Gastroesophageal sphincter (tissue), 4 donors: ENCODE measurements at places on chromosomes 4 and X. TPM values are rescaled to one million over a fixed set of nuclear protein-coding genes. Genes with fewer than 3 reads are reported as not detected.

DNA sequence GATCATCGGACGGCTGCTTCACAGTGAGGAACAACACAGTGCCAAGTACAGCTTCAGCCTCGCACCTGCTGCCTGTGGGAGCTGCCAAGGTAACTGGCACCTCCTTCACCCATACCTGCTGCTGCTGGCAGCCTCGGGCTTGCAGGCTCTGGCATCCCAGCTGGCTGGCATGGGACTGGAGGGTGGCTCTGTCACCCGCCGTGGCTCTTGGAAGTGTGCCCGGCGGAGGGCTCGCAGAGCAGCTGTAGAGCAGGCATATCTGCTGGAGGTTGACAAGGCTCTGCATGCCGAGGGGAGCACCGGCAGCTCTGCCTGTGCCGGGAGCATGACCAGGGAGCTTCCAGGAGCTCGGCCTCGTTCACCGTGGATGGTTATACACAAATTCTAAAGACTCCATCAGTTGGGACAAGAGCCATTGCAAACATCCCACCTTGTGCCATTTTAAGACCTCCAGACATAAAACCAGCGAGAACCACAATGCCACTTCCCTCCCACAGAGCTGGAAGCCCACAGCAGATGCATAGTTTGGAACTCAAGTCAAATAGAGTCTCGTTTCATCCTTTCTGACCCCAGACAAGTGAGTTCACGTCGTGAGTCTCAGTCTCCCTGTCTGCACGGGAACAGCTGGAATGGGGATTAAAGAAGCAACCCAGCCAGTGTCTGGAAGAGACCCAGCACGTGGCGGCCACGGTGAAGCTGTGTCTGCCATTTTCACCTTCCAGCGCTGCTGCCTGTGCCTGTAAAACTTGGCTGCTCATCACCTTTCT, 84.3 kb upstream of the PSAPL1 start:
- no peak for ATAC-seq

DNA sequence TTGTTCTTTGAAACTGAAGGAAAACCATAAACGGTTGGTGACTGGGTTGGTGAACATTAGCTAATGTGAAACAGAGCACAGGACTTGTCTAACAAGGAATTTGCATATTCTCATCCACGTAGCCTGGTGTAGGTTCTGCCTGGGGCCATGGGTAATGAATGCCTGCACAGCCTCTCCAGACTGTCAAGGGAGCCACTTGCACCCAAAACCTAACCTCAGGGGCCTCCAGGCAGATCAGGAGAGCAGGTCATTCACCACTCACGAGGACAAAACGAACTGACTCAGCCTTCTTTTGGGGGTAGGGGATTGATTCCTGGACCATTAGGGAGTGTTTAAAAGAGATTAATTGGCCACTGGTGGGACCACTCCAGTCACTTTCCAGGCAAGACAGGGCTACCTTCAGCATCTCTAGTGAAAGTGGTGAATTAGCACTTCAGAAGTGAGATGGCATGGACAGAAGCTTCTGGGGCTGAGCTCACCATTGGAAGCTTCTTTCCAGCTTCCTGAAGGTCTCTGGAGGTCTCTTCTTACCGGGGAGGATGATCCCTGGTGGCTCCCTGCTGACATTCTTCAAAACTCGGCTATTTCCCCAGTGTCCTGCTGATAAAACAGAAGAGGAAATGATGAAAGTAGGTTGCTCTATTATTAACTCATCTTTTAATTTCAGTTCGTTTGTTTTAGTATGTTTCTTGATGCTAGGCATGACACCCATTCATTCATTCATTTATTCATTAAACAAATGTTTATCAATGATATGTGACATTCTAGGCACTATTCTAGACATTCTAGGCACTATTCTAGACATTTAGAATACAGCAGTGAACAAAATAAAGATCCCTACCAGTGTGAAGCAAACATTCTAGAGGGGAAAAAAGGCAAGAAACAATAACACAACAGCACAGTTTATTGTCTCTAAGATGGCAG, 104.5 kb upstream of the LNX1 start:
- ATAC-seq: no peak

DNA sequence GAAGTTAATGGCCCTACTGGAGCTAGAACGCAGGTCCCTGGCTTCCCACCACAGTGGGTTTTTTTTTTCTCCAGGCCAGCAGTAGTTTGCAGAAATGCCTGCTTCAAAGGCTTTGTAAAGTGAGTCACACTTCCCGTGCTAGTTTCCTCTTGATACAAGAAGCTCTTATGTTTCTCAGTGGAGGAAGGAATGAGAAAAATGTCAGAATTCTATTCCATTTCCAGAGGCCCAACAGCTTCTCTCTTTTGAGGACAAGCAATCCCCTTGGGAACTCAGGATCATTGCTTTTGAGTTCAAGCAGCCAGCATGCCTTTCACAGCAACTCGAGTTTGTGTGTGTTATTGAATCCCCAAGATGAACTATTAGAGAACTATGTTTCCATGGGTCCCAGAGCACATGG, 134.3 kb downstream of the GUCY2F start:
- ATAC-seq: no peak

The MAGEB2 gene
- not detected for total RNA-seq

- no peak for ATAC-seq
Observed at GRCh38 chrX:151700581-151700980, 5.3 kb downstream of the PRRG3 start.

GRCh38 chr4:77248805-77249204, 91.8 kb downstream of the CCNG2 start:
- no peak for ATAC-seq

The TMSB15B gene
- 1.4 TPM for total RNA-seq

DNA sequence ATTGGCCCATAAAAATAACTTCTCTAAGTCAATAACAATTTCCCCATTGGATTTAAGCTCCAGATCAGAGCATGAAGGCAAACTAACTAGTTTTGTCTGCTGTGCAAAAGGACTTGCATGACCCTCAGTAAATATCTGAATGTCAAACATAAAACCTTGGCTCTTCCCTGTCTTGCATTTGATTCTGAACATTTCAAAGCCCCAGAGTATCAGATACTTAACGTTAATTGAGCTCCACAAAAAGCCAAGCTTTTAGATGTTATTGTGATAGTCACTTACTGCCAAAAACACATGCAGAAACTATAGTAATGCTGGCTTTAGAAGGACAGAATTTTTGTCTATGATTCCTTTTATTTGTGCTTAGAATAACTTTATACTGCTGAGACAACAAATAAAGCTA, 664.2 kb downstream of the ADGRL3 start:
- no peak for ATAC-seq

DNA sequence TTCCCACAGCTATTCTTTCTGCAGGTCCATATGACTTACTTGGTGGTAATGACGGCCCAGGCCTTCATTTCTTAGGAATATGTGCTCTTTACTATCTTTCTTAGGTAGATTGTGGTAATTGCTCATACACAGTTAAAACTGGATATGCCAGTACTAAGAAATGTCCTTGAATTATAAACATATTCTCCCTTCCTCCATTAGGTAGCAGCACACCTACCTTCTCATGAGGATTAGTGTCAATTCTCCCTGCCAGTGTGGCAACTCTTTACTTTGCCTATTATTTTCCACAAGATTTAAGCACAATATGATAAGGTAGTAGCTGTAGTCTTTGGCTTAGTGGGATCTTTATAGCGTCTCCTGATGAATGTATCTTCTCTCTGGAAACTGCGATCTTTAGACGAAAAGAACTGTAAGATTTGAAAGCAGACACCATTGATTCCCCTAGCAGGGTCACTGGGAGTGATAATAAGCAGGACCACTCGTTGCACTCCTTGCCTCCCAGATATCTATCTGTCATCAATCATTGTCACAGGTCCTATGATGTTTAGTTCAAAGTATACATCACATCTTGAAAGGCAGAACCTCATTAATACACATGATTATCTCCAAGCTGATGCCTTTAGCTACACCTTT, 1240.7 kb downstream of the C4orf33 start:
- no peak for ATAC-seq

- ATAC-seq: peak; percentile 57
Observed at GRCh38 chr4:20773144-20773997, 73.1 kb downstream of the PACRGL start.

DNA sequence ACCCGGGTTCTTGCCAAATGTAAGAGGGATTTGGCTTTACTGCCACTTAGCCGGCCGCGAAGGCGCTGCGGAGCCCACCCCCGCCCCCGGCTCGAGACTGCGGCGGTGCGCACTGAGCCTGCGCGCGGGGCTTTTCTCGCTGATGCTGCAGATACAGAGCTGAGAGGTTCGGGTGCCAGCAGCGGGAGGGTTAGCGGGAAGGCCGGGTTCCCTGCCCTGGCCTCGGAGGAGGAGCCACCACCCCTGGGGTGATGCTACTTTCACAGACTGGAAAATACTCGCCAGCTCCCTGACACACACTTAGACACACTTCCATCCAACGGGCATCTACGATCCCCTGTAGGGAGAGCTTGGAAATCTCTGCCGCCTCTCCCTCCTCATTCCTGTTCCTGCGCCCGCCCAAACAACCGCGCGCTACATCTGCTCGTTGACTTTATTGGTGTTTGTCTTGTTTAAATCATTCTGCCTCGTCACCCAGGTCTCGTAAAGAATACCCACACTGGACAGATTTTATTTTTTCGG, 2.1 kb upstream of the PCDH7 start:
- ATAC-seq: peak; percentile 19

DNA sequence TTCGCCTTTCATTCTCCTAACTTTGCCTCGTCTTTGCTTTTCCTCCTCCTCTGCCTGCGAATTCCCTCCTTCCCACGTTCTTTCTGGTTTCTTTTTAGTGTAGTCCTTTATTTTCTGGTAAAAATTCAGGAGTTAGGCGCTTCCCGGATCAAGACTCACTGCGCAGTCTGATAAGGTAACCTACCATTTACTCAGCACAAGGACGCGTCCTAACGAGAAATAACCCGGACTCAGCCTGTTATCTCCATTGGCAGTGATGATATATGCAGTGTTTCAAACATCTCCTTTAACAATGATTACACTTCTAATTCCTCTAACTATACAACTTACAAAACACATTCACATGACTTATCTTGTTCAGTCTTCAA, 357 bp upstream of the ETNPPL start:
- ATAC-seq: no peak

DNA sequence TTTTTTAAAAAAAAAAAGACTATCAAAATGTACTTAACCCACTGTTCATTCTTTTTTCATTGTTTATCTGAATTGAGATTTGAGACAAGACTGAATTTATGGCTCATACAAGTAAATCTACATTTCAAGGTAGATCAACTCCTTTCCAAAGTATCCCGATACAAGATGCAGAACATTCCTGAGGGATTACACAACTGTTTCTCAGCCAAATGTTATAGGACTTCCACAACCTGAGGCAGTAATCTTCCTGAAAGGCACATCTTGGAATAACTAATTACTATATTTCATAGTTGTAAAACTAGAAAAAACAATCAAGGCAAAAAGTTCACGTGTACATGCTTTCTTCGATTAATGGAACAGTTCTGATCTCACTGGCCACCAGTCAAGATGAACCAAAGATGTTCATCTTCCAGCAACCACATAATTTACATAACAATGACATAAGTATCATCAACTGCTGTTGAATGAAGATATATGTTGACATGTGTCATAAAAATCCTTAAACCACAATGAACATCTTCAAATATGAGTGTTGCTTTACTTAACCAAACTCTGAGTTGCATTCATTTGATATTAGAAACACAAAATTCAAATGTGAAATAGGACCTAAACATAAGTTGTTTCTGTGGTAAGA, 225.2 kb upstream of the DKK2 start:
- no peak for ATAC-seq

DNA sequence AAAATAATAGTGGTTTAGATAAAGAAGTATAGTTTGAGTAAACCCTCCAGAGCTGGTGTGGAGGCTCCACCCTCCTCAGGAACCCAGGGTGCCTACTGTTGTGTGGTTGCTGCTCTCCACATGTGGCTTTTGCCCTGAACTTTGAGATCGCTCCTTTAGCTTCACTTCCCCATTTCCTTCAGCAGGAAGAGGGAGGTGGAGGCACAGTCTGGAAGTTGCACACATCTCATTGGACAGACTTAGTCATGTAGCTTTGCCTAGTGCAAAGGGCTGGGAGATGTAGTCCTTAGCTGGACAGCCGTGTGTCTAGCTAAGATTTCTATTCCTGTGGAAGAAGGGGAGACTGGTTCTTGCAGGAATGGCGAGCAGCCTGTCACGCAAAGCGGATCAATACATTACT, 37.9 kb downstream of the RGS12 start:
- ATAC-seq: no peak

- no peak for ATAC-seq
Observed at GRCh38 chrX:20347481-20347880, 80.8 kb upstream of the RPS6KA3 start.

The CSAG1 gene
- not detected for total RNA-seq

DNA sequence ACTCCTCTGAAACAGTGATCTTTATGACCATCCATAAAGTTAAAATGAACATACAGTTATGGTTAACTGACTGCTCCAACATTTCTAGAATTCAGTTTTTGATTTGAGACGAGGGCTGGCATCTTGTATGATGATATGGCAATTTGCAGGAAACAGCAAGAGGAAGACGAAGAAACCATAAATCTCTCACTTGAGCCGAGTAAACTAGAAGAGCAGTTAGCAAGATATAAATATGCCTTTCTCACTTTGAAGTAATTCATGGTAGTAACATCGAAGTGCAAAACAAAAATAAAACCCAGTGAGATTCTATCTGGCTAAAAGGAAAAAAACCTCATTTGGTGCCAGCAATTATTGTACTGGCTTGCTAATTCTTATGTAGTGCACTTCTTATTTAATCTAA, 139.0 kb upstream of the SPRY1 start:
- no peak for ATAC-seq

GRCh38 chr4:85591406-85592098, 116.6 kb downstream of the ARHGAP24 start:
- ATAC-seq: no peak

The RS1 gene
- total RNA-seq: not detected

GRCh38 chrX:103439161-103439560, 62.8 kb downstream of the BEX3 start:
- no peak for ATAC-seq

The MSANTD1 gene
- 1.5 TPM for total RNA-seq

DNA sequence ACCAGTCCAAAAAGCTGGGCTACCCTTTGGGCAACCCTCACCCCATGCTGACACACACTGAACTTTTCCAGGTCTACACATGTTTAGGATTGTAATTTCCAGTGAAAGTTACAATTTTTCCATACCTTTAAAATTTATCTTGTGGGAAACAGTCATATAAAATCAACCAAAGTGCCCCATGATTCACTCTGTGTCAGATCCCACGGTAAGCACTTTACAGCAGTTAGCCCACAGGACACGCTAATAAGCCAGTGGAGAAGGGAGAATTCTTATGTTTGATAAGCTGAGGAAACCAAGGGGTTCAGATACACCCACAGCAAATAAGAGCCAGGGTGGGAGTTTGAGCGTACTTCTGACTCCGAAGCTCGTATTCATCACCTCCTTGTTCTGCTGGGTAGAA, 72.4 kb upstream of the TBL1X start:
- ATAC-seq: no peak

- ATAC-seq: no peak
Observed at GRCh38 chr4:159152181-159152580, 49.3 kb downstream of the RAPGEF2 start.

- peak; percentile 83 for ATAC-seq
Observed at GRCh38 chrX:137051978-137052642, 18.3 kb upstream of the GPR101 start.
